NCI-H1105 treated with DMSO at 0.1 percent for 48 hours (cell line): ENCODE measurements at places on chromosomes 16 and 17.
A peak's percentile ranks its signal among the peaks of the same experiment; 100 is the strongest.

DNA sequence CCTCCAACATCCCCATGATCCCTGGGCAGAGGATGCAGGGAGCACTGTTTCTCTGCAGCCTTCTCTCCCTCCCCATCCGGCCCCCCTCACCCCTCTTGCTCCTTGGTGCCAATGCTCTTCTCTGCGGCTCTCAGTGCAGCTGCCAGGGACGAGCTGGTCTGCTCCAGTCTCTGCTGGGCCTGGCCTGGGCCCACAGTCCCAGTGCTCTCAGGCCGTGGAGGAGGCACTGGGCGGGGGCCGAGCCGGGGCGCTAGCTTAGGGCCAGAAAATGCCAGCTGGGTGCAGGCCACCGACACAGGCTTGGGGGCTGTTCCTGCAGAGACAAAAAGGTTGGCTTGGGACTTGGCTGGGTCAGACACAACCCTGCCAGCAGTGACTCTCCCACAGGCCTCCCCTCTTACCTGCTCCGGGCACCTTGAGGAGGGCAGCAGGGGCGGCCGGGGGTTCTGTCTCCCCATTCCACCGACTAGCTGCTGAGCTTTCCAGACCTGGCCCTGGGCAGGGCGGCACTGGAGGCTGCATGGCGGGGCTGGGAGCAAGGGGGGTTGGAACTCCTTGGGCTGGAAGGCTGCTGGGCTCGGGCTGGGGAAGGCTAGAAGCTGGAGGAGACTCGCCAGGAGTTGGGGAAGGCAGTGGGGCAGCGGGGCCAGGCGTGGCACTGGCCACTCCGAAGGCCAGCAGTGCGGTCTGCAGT lies 13.8 kb downstream of the CASKIN2 start:
- no peak for DNase-seq

GRCh38 chr16:61780161-61780560 lies 256.1 kb downstream of the CDH8 start:
- DNase-seq, result no peak

DNA sequence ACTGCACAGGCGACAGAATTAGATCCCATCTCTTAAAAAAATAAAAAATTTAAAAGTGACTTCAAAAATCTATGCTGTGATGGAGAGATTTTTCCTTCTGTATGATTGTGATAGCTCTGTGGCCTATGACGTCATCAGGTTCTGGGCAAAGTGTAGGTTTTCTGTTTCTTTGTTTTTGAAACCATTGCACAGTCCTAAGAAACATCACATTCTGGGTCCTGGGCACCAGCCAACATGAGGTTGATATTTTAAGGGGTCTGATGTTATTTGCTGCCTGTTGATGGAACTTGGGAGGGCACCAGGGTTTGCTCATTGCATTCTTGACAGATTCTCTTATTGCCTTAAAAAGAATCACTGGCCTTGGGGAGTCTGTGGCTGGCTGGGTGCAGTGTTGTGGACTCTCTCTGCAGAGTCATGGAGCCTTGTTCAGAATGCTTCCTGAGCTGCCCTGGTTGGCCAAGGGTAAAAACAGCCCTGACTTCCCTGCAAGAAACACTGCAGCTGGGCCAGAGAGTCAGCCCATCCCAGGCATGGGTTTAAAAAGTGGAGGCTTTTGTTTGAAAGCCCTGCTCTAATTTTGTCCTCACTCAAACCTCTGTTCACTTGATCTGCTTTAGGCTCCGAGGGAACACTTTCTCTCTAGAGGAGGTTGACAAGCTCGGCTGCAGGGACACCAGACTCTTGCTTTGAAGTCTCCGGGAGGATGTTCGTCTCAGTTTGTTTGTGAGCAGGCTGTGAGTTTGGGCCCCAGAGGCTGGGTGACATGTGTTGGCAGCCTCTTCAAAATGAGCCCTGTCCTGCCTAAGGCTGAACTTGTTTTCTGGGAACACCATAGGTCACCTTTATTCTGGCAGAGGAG lies 10.5 kb upstream of the CYLD start:
- DNase-seq, result no peak

GRCh38 chr16:30377812-30378235 lies 3.2 kb downstream of the MYL11 start:
- DNase-seq, result peak; percentile 86

DNA sequence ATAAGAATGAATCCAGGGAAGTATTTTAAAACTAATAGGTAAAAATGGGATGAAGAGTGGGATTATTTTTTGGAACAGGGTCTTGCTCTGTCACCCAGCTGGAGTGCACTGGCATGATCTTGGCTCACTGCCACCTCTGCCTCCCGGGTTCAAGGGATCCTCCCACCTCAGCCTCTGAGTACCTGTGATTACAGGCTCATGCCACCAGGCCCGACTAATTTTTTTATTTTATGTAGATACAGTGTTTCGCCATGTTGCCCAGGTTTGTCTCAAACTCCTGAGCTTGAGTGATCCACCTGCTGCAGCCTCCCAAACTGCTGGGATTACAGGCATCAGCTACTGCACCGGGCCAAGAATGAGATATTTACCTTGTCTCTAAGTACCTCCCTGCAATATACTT lies 22.1 kb downstream of the NSMCE1 start:
- no peak for DNase-seq

DNA sequence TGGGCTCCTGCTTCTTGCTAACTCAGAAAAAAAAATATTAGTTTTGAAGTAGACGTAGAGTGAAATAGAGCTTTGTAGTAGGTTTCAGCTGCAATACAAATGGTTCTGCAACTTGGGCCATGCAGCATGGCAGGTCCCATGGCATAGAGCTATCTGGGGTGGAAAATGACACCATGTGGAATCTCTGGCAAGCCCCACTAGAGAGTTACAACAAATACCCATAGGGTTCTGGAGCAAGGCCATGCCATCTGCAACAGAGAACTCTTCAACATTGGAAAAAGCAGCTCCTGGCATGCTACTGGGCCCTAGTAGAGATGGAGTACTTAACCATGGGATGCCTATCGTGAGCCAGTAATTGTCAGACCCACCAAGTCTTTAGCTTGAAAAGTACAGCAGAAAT lies 25.3 kb upstream of the RBBP6 start:
- no peak for DNase-seq

- DNase-seq, result no peak
These were observed 7.6 kb upstream of the LCAT start for GRCh38 chr16:67951485-67951884.

DNA sequence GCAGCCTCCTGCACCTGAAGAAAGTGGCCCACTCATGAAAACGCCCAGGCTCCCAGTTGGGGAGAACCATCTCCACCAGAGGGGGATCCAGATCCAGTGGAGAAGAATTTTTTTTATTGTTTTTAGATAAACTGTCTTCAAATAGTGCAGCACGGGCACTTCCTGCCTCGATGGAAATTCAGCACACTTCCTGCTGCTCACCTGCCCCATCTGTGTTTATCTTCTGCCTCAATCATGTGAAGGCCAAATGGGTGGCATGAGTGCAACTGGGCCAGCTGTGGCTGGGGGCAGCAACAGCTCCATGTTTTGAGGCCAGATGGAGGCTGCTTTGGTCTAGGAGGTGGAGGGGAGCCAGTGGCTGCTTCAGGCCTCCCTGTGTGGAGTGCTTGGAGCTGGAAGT lies 75.9 kb upstream of the WSB1 start:
- no peak for DNase-seq

DNA sequence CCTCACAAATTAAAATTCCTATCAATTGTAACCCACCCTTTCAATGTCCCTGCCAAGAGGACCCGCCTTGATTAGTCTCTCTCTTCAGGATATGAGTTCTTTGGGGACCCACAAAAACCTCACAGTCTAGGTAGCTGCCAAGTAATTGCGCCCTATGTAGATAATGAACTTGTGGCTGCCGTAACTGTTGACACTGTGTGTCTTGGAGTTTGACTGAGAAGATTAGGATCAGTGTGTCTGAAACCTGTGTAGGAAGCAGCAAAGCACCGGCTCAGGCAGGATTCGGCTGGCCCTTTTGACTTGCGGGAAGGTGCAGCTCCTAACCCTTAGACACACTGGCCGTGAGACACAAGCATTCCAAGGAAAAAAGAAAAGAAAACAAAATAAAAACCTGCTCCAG lies 17.8 kb upstream of the SLC6A4 start:
- no peak for DNase-seq
